ENCODE measurements at places on chromosomes 16 and 17.

GRCh38 chr17:48997827-48998586 is 822 bp downstream of the IGF2BP1 start:
- DNase-seq = peak; percentile 72

DNA sequence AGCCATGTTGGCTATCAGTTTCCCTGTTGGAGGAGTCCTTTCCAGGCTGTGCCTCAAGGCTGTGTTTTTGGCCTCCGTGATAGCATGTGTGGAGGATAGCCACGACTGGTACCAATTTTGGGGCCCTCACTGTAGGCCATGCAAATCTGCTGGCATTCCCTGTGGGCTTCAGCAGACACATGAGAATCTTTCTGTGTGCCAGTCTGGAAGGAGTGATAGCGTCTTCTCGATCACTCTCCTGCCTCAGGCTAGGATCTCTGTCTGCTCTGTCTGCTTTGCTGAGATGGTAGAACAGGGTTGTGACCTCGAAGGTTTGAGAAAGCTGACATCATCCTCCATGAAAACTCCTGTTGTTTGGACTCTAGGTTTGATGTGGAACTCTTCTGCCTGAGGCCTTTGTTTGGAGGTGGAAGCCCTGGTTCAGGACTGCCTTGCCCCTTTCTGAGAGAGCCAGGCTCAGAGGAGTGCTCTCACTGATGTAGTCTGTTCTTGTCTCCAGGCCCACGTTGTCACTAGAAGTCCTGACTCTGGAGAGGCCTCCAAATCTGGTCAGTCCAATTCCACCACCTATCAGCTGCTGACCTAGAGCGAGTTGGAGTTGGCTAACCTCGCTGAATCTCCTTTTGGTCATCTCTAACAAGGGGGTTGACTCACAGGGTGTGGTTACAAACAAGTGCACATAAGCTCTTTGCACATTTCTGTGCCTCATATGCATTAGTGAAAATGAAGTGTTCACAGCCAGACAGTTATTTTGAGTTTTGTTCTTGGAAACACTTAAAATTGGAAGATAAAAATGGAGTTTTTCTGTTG is 12.1 kb upstream of the EDC4 start:
- no peak for DNase-seq

DNA sequence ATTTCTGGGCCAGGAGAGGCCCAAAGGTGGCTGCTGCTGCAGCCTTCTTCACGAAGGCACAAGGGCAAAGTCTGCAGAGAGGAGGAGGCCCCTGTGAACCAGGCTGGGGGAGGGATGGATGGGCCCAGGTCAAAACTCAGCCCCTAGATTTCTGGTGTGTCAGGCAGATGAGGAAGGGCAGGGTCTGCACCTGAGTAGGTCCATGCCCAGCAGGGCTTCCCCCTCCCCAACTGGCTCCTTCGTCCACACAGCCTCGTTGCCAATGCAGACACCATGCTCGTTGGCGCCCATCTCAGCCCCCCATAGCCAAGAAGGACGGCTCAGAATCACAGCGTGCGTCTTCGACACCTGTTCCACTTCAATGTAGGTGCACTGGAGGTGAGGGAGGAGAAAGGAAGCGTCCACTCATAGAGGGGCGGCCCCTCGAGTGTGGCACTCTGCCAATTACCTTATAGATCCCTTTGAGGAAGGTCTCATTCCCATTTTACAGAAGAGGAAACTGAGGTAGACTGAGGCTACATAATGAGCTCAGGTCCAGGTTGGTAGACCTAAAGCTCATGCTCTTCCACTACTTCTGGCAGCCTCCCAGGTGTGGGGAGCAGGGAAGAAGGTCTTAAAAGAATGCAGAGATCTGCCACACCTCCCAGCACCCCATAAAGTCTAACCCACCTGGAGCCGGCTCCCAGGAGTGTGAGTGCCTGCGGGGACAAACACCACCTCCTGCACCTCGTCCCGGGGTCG is 902 bp downstream of the SCRN2 start:
- no peak for DNase-seq

DNA sequence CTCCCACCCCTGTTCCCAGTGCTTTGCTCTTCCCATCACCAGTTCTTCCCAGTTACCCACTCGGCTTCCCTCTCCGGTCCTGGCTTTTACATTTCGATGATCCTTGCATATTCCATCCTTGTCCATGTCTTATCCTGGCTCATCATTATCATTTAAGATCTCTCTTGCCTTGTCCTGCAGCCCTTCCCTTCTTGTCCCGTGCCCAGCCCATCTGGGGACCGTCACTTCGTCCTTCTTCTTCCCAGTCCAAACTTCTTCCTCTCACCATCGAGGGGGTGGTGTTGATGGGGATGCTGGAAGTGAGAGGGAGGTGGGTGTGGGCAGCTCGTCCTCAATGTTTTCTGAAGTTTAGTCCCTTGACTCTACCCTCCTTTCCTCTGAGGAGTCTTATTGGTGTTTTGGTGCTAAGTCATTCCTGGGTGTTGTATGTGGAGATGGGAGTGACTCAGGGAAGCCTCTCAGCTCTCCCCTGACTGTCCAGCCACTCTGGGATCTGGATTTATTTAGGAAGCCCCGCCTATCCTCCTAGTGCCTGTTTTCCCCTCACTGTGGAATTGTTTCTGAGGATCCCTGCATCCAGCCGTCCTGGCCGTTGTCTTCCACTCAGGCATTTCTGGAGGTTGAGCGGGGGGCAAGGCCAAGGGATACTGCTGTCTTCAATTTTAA is 975 bp downstream of the SNX29 start:
- DNase-seq = no peak

DNA sequence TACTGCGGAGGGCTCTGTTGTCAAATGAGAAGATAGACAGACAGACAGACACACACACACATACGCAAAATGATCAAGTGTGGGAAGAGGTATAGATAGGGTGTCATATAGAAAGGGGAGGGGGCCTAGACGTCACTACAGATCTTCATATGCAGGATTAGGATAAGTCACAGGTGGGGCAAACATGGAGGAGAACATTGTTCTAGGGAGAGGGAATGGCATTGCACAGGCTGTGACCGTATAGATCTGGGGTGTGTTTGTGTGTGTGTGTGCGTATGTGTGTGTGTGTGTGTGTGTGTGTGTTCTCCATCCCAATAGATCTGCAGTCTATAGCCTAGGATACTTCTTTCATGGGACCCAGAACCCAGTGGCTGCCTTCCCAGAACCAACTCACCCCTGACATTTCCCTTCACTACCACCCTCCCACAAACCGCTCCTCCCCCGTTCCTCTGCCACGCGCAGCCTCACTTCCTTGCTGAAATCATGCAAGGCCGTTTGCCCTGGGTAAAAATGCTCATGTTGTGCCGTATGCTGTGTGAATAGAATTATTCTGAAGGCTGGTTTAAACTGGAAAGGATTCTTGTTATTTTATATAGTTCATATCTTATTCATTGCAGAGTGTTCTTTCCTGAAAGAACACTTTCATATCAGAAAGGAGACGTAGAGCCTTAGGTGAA is 50.5 kb upstream of the CCL1 start:
- DNase-seq = no peak
